ENCODE measurements at places on chromosomes 5 and 9.
A peak's percentile ranks its signal among the peaks of the same experiment; 100 is the strongest.

DNA sequence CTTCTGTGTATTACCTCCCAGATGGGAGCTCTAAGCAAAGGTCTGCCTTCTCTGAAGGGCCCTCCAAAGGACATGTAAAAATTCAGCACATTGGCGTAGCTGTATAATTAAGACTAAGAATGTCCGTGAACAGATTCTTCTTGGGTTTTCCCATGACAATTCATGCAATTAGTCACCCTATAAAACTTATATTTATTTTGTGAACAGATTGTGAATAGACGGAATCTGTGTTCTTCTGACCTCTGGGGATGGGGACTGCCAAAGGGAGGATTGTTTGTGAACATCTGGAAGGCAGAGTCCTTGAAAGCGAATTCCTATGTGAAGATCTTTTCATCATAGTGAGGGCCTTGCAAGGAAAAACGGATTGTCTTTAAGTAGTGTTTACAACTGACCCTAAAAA, 111.3 kb downstream of the EGFLAM start:
- DNase-seq: no peak

DNA sequence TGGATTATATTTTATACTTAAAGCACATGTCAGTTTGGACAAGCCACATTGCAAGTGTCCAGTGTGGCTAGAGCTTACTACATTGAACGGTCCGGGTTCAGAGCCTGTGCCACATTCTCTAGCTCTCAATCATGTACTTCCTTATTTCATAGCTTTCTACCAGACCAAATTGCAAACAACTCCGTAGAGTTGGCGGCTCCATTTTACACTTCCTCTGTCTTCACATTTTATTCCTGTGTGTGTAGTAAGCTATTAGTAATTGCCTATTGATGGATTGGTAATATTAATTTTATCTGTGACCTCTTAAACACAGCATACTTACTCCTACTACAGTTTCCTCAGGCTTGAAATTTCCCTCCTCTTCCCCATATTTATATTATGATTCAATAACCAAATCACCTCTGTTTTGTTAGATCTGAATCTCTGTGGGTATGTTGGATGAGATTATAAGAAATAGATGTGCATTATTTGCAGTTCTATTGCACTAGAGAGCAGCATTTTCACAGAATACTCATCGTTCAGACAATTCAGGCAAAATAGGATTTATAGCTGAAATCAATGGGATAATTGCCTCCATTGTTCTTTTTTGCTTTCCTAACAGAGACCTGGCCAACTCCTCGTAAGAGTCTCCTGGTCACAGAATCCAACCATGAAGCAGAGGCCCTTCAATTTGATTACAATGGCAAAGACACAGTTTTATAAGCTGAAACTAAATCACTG, 29.0 kb upstream of the C9orf72 start:
- DNase-seq: no peak

- no peak for DNase-seq
Observed at GRCh38 chr5:122864400-122864799, 19.0 kb downstream of the SNX24 start.

DNA sequence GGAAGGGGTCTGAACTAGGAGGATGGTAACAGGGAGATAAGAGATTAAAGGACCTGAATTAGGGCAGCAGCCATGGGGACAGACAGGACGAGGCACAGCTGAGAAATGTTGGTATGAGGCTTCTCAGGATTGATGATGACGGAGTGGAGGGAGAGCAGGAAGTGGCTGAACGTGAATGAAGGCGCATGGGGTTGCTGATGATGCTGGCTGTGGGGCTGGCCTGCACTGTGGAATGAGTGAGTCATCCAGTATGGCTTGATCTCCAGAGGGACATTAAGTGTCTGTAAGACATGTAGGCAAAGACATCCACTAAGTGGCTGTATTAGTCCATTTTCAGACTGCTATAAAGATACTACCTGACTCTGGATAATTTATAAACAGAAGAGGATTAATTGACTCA, 256.4 kb downstream of the ICE1 start:
- DNase-seq: no peak

DNA sequence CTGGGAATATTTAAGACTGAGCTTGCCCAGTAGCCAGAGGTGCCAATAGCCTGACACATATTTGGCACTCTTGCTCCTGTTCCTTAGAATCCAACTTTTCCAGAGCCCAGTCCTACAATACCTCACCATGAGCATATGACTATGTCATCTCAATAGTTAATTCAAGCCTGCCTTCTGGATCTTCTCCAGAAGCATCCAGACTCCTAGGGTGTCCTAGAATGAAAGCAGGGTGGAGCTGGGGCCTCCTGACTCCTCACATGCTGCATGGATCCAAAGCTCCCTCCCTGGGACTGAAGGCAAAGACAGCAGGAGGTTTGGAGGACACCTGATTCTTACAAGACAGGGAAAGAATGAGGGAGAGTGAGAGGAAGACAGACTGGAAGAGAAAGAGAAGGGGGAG, 37.9 kb downstream of the SH3TC2 start:
- no peak for DNase-seq

DNA sequence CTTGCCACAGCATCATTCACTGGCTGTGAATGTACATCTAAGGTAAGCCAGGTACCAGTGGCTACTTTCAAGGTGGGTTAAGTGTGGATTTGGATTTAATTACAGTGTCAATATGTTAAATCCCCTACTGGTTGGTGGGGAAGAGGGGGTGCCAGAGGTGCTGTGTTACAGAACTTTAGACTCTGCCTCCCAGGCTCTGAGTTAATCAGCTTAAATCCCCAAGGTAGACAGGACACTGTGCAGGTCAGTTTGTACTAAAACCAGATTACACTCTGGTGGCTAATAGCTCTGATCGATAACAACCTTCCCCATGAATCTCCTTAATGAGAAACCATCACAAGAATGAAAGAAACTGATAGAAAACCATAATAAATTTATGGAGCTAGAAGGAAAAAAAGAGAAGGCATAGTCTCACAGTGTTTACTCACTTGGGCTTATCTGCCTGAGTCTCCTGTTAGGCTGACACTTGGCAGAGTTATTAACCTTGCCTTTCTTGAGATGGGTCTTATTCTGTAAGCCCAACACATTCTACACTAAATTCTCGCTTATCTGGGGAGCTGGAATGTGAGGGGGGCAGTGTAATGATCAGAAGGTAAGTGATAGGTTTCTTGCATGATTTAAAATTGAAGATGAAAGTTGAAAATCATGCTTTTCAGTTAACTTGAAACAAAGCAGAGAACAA, 106.8 kb downstream of the LMNB1 start:
- no peak for DNase-seq

DNA sequence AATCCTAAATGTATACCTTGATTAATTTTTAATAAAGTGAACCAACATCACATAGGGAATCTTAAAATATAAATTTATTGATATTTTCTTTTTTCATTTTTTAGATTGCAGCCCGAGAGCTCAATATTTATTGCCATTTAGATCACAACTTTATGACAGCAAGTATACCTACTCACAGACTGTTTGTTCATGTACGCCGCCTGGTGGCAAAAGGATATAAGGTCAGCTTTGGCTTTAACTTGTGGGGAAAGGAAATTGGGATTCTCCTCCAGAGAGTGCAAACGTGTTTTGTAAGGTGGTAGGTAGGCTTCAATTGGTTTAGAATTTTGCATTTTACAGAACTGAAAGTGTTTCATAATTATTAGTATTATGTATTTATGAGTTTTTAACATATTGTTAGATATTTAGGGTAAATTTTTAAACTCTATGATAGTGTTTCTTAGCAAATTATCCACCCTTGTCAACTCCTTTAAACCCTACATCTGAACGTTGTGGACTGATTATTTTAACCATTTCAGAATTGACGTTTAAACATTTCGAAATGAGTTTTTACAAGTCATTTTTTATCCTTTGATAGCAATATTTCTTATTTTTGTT, 17.5 kb upstream of the DHFR start:
- peak; percentile 17 for DNase-seq

DNA sequence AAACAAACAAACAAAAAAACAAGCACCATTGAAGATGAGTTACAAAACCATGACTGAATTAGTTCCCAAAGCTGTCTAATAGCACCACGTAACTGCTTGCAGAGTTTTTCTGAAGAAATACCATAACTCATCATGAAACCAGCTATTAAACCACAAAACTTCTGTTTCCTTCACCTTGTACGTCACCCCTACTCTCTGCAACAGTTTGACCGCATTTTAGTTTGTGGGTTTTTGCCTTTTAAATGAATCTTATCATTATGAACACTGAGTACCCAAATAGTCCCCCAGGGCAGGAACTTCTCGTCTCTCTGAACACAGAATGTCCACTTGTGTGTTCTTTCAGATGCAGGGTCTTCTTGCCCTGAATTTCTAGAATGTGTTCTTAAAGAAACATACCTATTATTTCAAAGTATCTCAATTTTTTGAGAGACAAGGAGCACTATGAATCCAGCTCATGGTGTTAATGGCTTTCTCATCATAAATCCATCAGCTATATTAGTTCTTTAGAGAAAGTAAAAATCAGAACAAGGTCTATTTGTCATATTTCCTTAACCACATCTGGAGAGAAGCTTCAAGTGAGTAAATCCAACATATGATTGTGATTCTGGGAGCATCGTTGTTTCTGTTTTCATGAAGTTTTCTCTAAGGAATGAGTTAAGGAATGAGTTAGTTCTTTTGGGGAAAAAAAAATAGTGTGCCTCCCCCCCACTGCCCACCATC, 210.6 kb downstream of the AUH start:
- DNase-seq: peak; percentile 31

GRCh38 chr5:83718195-83718825, 2.3 kb downstream of the HAPLN1 start:
- no peak for DNase-seq

- no peak for DNase-seq
Observed at GRCh38 chr5:179147991-179148702, 88.0 kb downstream of the ZNF354C start.

DNA sequence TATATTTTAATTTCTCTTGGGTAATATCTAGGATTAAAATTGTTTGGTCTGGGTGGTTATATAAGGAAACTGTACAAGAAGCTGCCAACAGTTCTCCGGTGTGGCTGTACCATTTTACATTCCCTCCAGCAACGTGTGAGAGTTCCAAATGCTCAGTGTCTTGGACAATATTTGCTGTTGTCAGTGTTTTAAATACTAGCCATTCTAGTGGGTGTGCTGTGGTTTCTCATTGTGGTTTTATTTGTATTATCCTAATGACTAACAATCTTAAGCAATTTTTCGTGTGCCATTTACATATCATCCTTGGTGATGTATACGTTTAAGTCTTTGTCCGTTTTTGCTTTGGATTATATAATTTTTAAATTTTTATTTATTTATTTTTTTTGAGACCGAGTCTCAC, 34.0 kb downstream of the TNFSF15 start:
- DNase-seq: no peak

DNA sequence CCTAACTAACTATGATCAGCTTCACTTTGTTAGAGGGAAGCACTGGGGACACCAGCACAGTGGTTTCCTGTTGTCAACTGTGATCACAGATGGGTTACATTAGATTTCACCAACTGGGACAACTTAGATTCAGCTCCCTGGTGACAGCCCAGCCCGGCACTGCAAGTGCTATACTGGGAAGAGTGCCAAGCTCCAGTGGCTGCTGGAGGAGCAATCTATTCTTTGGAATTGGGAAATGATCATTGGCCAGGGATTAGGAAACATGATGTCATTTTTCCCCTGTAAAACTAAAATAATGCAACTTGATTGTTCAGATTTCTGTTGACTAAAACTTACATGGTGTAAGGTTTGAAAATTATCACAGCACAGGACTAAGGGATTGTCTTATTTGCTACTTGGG, 33.2 kb downstream of the PTGR1 start:
- DNase-seq: no peak

DNA sequence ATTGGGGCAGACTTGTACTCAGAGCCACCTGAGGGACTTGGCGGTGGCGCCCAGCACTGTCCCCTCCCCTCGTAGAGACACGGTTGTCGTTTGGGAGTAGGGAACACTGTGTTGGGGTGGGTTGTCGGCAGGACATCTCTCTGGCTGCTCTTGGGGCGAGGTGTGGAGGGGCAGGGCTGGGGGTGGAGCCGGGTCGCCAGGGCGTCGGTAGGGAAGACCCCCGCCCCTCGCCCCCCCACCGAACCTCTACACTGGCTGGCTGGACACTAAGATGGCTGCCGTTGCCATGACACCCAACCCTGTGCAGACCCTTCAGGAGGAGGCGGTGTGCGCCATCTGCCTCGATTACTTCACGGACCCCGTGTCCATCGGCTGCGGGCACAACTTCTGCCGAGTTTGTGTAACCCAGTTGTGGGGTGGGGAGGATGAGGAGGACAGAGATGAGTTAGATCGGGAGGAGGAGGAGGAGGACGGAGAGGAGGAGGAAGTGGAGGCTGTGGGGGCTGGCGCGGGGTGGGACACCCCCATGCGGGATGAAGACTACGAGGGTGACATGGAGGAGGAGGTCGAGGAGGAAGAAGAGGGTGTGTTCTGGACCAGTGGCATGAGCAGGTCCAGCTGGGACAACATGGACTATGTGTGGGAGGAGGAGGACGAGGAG, 778 bp downstream of the TRIM41 start:
- DNase-seq: no peak

GRCh38 chr9:77769246-77769645, 121.1 kb upstream of the GNA14 start:
- DNase-seq: no peak

DNA sequence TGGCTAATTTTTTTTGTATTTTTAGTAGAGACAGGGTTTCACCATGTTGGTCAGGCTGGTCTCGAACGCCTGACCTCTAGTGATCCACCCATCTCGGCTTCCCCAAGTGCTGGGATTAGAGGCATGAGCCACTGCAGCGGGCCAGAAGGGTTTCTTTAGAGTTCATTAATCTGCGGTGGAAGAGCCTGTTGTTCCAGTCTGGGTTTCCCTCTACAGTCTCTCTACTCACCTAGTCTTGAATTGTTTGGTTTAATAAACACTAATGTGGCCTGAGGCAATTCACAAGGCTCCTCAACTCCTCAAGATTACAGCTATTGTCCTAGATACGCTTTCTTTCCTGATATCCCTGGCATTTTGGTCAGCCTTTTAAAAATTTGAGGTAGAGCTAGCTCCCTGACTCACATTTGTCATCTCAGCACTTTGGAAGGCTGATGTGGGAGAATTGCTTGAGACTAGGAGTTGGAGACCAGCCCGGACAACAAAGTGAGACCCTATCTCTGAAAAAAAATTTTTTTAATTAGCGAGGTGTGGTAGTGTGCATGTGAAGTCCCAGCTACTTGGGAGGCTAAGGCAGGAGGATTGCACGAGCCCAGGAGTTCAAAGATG, 4.6 kb upstream of the SAR1B start:
- no peak for DNase-seq

DNA sequence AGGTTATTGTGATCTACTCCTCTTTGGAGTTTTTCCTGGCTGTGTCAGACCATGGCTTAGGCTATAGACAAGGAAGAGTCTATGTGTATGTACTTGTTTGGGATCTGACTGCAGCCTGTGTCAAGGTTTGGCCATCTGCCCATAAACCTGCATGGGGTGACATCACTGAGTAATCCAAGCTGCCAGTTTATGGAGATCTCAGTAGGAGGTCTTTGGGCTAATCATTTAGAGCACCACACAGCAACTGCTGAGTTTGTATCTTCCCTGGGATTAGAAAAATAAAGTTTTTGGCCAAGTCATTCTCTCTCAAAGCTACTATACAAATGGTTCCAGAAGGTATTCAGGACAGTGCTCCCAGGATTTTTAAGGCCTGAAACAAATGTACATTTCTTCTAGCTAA, 65.5 kb upstream of the HSPB3 start:
- peak; percentile 96 for DNase-seq

- DNase-seq: no peak
Observed at GRCh38 chr9:121830441-121831140, 179.2 kb downstream of the DAB2IP start.

- no peak for DNase-seq
Observed at GRCh38 chr9:113620377-113621161, 157.0 kb downstream of the RGS3 start.

Measured in brain pericyte (primary cell).